ENCODE measurements at places on chromosomes 13 and 19.

DNA sequence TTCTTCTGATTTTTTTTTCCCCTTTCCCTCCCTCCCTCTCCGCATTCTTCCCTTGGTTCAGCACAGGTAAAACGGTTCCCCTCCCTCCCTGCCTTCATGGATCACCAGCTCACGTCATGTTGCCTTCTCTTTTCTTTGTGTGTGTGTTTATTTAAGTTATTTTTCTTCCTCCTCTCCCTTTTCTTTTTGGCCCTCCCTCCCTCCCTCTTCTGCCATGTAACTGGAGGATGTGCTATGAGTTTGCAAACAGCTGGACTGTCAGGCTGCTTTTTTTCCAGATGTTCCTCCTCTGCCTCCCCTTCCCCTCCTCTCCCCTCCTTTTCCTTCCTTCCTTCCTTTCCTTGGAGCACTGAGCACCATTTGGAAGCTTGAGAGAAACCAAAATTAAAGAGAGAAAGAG, 2.0 kb downstream of the LENG9 start:
- DNase-seq = no peak

DNA sequence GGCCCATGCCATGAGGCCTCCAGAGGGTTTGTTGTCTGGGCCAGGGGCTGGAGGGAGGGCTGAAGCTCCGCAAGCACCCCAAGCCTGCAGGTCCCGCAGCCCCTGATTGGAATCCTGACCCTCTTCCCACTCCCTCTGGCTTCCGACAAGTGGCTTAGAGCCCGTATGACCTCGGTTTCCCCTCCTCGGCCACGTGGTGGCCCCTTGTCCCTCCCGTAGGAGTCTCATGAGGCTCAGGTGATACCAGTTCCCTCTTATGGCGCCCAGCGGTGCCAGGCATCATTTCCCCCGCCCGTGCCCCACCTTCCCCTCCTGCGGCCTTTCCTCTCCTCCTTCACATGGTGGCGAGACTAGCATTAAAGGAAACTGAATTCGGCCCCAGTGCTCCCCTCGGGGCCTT, 6.1 kb downstream of the THOP1 start:
- DNase-seq = no peak

DNA sequence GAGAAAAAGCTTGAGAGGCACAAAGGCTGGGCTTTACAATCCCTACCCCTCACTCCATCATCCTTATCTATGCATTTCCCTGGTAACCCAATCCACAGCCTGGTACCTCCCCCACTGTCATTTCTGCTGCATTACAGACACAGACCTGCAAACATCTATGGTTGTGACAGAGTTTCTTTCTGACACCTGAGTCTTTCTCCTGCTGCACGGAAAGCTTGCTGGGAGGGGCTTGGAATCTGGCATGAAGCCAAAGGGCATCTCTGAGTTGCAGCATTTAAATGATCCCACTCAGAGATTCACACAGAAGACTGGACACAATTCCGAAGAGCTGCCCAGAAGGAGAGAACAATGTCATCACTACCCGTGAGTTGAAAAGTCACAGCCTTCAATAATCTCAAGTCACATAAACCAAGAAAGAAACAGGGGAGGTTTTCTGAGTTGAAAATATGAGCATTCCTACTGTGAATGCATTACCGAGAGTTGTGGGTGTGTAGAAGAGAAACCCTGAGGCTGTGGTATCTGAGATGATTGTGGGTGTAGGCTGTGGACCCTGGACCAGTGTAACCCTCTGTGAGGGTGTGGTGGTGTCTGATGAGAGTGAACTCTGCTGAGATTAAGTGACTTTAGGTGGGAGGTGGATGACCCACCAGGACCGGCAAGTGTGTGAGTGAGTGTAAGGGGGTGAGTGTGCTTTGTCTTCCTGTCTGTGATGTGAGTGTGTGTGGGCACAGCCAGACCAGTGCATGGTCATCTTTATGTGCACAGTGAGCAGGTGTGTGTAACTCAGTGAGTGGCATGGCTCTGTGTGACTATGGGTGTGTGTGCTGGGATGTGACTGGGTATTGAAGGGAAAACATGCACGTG, at the start of gene LGALS14:
TSS of gene LGALS14 (plus strand) at position 301 of the 864 bp plus-strand sequence. CDS start at position 349, 48 bp downstream.
- DNase-seq = no peak

DNA sequence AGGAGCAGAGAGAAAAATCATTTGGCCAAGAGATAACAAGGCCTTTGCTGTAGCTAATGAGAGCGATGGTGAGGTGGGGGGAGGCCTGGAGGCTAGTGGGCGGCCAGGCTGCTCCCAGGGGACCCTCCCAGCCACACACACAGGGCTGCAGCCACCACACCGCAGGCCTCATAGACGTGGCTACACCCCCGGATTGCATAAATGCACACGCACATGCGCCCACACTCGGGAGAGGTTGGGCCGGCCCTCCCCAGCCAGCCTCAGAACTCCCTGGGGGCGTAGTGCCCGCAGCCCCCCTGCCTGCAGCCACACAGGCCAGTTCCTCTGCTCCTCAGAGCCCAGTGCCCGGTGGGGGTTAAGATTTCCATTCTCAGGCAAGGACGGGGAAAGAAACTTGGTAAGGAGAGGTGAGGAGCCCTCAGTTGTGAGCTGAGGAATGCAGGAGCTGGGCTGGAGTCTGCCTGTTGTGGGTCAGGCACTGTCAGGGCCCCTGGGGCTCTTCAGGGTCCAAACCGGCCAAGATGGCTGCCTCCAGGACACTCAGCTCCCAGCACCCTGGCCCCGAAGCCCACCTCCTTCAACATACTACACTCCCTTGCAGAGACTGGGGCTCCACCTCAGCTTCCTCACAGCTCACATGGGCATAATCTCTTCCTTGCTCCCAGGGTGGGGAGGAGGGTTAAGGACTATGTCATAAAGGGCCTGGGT, 8.0 kb downstream of the PTH2 start:
- no peak for DNase-seq

GRCh38 chr13:45331123-45331619, 9.8 kb downstream of the TPT1 start:
- DNase-seq = no peak

- DNase-seq = peak; percentile 42
These were observed 72.6 kb downstream of the SIPA1L3 start for GRCh38 chr19:37979547-37980082.

DNA sequence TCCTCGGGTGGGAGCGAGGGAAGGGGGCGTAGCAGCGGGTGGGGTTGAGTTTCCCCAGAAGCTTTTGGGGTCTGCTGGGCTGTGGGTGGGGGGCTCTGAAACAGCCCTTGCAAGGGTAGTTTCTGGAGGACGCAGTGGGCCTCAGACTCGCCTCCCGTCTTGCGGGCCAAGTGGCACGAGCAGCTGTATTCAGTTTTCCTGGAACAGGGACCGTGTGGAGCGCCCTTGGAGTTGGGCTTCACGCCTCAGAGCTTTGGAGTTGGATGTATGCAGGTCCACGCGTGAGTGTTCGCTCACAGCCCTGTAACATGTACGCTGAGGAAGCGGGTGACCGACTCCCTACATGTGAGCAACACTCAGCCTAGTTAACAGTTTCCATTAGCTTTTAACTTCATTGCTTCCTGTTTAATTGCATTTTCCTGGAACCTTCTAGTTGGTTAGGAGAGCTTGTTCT, 603 bp downstream of the TM9SF2 start:
- no peak for DNase-seq

- no peak for DNase-seq
These were observed 7.7 kb downstream of the TYK2 start for GRCh38 chr19:10372690-10373089.

DNA sequence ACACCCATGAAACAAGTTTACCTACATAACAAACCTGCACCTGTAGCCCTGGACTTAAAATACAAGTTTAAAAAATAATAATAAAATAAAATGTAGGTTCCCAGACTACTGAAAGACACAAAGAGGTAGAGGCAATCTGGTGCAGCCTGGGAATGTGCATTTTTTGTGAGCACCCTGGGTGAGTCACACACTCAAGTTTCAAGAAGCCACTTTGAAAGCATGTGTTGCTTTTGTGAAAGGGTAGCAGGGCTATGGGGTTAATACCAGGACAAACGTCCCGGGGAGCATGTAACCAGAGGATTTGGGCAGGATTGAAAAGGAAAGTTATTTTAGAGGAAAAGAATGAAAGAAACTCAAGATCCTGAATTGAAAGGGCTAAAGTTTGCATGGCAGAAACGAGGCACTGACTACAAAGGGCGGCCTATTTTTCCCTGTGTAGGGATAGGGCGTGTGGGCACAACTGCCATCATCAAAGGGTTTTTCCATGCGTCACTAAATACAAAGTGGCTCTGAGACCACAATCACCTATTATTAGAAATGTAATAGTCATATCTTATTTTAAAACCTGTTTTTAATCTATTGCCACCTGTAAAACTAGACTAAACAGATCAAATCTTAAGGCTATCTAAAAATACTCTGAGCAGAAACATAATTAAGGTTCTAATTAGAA, 314.9 kb downstream of the COG6 start:
- no peak for DNase-seq

GRCh38 chr13:110309661-110310524, 2.8 kb downstream of the COL4A2 start:
- no peak for DNase-seq

All from LoVo (cell line).